Neuronal stem cell (in vitro differentiated cells): ENCODE measurements at places on chromosomes 11 and 22.
A peak's percentile ranks its signal among the peaks of the same experiment; 100 is the strongest.

DNA sequence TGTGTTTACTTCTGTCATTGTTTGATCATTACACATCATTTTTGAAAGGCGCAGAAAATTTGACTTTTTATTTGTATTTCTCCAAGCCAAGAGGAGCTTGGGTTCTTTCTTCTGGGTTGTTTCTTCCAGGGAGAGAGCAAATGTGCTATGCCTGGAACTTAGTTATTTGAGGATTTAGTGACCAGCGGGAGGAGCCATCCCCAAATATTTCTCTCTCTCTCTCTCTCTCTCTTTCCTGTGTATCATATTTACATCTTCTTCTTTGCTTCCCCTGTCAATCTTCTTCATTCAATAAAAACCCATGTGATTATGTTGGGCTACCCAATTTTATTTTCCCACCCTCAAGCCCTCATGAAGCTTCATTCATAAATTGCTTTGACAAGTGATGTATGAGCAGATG lies 534.5 kb downstream of the LRRC4C start:
- DNase-seq, result no peak

DNA sequence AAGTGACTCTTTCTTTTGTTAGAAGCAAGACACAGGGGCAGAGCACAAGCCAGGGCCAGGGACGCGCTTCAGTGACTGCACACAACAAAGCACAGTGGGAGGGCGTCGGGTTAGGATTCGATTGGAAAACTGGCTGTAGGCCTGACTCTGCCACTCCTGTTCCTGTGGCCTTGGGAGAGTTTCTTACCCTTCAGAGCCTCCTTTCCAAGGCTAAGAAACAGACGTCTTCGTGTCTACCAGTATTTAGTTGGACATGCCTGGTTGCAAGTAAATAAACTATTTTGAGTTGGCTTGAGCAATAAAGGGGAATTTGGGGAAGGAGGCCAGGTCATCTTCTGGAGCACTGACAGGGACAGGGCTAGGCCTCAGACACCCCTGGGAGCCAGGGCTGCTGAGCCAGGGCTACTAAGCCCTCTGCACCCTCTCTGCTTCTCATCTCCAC lies 549.1 kb downstream of the INSC start:
- DNase-seq, result peak; percentile 61

DNA sequence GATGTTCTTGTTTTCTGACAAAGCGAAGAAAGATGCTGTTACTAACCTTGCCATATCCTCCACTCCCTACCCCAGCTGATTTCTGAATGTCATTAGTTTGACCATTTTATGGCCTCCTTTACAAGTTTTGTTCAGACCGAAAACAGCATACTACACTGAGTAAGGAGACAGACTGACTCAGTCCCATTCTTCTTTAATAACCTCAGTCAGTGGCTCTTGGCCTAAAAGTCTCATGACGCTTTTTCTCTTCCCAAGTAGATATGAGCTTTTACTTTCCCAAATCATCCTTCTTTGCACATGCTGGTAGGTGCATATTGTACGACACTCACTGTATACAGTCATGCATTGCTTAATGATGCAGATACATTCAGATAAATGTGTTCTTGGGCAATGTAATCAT lies 8.0 kb upstream of the FIBIN start:
- DNase-seq, result no peak

DNA sequence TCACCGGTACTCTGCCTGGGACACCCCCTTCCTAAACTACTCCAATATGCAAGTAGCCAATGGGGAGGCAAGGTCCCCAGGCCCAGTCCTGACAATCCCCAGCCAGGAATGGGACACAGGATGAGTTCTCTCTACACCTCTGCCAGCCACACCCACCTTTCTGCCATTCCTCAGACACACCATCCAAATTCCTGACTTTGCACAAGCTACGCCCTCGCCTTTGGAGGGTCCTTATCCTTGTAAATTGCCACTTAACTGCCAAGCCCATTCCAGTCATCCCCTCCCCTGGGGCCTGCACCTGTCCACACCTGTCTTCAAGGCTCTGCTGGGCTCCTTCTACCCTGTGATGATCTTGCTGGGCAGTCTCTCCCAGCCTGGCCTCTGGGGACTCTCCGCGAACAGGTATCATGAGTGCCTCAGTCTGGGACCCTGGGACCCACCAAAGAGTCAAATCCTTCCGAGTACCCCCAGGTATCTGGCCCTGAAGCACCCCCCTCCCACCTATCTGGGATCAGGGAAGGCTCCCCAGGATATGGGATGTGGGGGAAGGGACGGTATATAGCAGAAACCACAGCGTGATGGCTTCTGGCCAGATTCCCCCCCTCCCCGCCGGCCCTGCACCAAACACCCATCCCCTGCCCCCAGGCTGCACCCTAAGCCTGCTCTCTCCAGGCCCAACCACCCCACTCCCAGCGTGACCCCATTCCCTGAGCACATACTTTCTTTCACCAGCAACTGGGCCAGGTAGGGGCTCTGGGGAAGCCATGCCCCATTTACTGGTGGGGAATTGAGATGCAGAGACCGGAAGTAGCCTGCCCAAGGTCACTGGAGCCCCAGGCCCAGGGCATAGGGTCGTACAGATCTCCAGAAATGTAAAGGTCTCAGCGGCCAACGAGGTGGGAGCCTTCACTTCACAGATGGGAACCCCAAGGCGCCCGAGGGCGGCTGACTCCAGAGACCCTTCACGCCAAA lies 806 bp downstream of the ARAP1 start:
- no peak for DNase-seq

- no peak for DNase-seq
Observed at GRCh38 chr11:94794287-94795168, 26.4 kb downstream of the AMOTL1 start.

DNA sequence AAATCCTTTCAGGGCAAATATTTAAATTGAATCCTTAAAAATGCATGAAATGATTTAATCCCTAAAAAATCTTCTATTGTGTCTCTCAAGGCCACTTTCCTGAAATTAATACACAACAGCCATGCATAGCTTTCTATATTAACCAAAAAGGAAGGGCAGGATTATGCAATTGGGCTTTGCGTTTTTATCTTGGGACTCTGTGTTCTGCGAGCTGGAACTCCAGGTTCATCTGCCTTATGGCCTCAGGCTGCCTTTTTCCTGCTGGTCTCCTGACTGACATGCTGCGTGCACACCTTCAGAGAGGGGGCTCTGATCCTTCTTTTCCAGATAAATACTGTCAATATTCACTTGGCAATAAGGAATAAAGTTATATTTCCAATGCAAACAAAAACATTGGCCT lies 141.7 kb upstream of the GRIA4 start:
- DNase-seq, result no peak

- no peak for DNase-seq
Observed at GRCh38 chr11:46249938-46250744, 27.3 kb upstream of the CREB3L1 start.

- no peak for DNase-seq
Observed at GRCh38 chr22:22196018-22196533, 48.5 kb upstream of the VPREB1 start.

DNA sequence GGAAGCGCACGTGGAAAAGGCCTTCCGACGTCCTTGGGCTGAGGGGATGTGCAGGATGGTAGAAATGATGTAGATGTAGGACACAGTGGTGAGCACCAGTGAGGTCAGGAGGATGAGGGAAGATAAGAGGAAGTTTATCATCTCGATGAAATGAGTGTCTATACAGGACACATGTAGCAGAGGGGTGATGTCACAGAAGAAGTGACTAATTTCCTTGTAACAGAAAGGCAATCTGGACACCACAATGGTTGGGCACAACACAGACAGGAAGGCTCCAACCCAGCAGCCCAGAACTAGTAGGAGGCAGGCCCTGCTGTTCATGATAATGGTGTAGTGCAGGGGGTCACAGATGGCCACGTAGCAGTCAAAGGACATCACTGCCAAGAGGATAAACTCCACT lies 35.0 kb upstream of the OR6M1 start:
- DNase-seq, result no peak

DNA sequence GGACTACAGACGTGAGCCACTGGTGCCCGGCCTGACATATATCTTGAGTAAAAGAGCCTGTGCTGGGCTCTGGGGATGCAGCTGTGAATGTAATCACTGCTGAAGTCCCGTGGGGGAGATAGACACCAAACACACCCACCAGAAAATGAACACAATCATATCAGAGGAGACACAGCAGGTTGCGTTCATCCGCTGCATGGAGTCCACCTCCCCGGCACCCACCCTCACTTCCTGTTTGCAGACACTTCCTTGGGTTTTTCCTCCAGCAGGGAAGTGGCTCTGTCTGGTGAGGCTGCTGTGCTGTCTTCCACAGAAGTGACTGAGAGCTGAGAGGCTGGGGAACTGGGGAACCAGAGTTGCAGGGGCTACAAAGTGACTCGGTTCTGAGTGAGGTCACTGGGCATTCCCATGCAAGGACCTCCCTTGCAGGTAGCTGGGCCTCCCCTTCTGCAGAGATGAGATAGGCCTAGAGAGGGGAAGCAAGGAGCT lies 7.2 kb downstream of the MICALL1 start:
- no peak for DNase-seq

GRCh38 chr22:27906241-27906640 lies 12.8 kb downstream of the PITPNB start:
- no peak for DNase-seq

DNA sequence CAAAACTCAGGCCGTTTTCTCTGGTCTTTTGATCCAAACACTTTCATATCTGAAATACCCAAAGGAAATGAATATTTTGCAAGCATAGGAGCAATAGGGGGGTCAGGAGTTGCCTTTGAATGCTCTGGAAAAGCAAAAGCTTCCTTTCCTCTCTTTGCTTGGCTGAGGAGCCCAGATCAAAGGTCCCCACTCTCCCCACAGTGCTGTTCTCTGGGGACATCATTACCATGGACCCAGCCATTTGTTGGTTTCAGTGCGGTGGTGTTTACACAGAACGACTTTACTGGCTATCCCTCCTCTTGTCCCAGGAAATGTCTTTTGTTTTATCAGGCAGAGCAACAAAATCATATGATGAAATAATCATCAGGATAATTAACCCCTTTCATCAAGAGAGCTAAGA lies 1089.1 kb downstream of the TBC1D22A start:
- no peak for DNase-seq

DNA sequence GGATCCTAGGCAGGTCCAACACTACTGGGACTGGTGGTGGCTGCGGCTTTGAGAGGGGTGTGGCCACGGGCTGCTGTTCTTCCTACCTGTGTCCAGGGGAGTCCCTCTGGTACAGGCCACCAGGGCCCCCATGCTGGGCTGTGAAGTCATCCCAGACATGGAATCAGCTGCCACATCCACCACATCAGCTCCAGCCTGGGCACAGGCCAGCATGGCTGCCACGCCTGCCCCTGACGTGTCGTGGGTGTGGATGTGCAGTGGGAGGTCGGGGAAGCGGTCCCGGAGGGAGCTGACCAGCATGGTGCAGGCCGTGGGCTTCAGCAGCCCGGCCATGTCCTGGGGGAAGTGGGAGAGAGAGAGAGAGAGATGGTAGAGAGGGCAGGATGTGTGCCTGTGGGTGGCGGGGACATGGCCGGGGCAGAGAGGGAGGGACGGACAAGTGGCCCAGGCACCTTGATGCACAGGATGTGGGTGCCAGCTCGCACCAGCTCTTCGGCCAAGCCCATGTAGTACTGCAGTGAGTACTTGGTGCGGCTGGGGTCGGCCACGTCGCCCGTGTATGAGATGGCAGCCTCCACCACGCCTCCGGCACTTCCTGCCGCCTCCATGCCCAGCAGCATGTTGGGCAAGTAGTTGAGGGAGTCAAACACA lies 6.2 kb upstream of the LRFN4 start:
- no peak for DNase-seq

DNA sequence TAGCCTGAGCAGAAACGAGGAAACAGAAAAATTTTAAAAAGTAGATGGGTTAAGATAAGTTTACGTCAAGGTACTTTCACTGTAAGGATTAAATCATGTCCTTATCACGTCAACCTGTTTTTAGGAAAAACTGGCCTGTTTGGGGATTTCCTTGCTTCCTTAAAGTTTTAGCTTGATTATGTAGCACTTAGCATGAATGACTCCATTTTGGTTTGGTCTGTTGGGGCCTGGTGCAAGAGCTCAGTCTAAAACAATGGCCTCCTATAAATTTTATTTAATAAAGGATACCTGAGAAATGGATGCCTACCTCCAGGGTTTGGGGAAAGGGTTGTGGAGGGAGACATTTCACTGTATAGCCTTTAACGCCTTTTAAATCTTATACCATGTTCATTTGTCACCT lies 33.2 kb upstream of the CSTF3 start:
- DNase-seq, result no peak

DNA sequence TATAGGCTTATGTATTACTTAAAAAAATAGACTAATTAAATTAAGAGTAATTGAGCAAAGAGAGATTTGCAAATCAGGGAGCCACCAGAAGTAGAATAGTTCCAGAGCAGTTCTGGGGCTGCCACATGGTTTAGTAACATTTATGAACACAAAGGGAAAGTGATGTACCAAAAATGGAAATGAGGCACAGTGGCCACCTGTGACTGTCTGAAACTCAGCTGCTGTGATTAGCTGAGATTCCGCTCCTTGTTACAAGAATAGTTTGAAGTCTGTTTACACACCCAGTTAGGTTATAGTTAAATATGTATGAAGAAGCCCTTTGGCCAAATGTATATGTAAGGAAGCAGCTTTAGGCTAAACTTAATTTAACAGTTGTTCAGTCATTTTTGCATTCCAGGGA lies 901.5 kb upstream of the CHORDC1 start:
- no peak for DNase-seq

- no peak for DNase-seq
Observed at GRCh38 chr11:64533501-64533900, 57.5 kb upstream of the SLC22A12 start.

- no peak for DNase-seq
Observed at GRCh38 chr11:128375961-128376360, 211.4 kb downstream of the ETS1 start.

GRCh38 chr11:2777871-2778629 lies 78.3 kb upstream of the KCNQ1OT1 start:
- no peak for DNase-seq

DNA sequence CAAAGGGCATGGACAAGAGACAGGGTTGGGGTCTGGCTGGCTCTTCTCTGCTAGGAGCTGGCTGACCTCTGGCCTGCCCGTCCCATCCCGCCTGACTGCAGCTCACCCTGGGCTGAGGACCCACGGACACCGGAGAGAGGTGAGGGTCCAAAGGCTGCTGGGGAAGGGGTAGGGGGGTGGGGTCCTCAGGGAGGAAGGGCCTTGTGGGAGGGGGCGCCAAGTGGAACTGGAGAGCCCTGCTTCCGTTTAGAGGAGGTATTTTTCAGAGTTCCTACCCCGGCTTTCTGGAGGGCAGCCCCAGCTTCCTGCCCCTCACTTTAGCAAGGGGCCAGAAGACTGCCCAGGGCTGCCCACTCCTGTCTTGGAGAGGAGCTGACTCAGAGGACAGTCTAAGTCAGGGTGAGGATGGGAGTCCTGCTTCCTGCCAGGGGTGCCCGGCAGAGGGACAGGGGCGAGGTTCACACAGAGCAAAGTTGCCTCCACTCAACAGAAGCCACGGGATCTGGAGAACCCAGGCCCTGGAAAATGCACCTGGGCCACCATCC lies 7.1 kb downstream of the LARGE2 start:
- no peak for DNase-seq

GRCh38 chr11:16881074-16881709 lies 133.0 kb downstream of the PLEKHA7 start:
- DNase-seq, result no peak

- no peak for DNase-seq
Observed at GRCh38 chr11:68163691-68164090, 42.5 kb upstream of the CHKA start.
